ACHN (cell line): ENCODE measurements at places on chromosomes 1 and 21.

DNA sequence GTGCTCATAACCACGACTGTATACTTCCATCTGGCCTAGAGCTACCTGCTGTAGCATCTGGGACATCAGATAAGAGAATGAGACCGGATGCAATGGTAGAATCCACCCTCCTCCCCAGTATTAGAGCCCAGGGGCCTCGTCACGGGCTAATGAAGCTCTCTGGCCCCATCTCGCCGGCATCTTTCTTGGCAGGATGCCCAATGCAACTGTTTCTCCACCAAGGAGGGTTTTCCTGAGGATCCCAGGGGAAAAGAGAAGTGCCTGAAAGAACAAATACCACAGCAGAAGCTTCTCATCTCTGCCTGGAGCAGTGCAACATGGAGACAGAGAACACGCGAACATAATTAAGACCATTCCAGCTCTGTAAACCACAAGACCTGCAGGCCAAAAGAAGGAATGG is 80.0 kb downstream of the VWA5B1 start:
- no peak for DNase-seq

DNA sequence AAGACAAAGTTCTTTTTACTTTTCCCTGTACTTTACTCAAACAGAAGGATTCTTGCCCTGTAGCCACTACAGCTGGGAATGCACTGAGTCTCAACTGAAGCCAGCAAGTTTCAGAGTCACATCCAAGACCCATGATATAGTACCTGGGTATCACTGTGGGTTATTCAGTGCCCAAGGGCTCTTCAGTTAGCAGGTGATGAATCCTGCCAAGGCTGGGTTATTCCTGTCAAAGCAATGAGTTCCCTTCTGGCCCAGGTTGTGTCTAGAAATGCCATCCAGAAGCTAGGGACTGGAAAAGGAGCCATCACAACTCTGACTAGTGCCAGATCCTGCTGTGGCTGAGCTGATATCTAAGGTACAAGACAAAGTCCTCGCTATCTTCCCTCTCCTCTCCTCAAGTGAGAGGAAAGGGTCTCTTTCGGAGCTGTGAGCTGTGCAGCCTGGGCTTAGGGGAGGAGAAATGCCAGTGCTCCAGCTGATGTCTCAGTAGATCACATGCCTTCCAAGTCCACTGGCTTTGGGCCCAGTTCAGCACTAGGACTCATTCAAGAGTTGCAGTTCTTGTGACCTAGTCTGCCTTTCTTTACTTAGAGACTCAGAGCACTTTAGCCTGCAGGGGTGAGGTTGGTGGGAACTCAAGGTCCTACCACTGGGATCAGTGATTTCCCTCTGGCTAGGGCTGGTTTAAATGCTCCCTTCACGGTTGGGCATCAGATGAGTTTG is 369.4 kb downstream of the TBX15 start:
- no peak for DNase-seq

- no peak for DNase-seq
Measured at GRCh38 chr1:201634261-201634660, 95.3 kb downstream of the NAV1 start.

GRCh38 chr1:211739671-211740411 is 64.4 kb upstream of the NEK2 start:
- DNase-seq: no peak

DNA sequence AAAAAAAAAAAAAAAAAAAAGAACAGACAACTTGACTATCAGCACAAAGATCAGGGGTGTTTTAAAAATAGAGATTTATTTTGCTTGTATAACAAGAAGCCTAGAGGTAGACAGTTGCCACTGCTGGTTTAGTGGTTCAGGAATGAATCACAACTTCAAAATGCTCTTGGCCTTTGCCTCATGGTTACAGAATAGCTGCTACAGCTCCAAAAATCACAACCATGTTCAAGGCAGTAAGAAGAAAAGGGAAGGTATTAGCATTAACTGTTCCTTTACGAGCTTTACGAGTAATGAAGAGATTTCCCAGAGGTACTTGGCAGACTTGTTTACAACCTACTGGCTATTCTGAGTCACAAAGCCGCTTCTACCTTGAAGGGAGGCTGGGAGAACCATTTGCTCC is 52.5 kb upstream of the PPM1J start:
- no peak for DNase-seq

DNA sequence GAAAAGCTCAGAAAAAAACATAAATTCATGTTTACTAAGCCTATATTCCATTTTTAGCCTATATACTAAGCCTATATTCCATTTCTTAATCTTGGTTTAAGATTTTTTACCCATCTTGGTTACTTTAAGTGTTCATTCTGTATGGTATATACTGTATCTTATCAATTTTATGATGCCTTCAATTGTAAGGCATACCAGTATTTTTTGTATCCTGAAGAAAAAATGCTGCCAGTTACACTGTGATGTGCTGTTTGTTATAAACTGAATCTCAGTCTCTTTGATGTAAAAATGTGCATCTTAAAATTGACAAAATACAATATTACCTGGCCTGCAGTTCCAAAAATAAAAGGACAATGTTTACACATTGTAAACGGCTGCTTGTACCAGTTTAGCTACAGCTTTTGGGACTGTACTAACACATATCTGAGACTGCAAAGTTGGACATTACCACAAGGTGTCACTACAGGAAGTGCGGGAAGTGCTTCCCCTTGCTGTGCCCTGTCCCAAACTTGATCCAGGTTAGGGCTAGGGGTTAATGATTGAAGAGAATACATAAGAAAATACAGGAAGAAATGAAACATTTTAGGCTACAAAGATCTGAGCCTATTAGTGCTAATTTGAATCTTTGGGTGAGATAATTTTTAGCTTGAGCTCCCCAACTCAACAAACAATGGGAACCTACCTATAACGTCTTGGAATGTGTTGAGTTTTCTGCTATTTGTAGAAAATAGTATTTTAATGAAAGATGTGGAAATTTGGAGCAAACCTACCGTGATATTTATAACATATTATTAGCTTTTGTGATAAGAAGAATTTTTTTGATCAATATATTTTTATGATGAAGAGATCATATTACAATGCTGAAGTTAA is 108.9 kb downstream of the LBR start:
- peak; percentile 73 for DNase-seq

GRCh38 chr1:38293567-38293966 is 247.0 kb upstream of the POU3F1 start:
- DNase-seq: no peak

- DNase-seq: no peak
Measured at GRCh38 chr1:228884615-228885566, 149.6 kb downstream of the RHOU start.

GRCh38 chr1:211336161-211336560 is 9.5 kb downstream of the TRAF5 start:
- no peak for DNase-seq

DNA sequence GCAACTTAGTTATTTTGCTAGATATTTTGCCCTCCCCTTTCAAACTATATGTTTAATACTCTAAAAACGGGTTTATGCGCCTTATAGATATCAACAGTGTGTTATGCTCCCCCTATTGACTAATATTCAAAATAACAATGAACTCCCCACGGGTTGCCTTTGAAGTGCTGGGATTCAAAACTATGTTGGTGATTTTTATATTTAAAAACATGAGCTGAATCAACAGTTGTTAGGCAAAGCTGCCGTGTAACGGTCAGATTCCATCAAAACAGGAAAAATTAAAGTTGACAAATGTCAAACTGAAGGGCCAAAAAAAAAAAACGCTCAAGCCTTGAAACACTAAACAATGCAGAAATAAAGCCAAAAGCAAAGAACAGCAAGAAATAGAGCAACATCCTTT is 2.5 kb downstream of the TGFBR3 start:
- DNase-seq: peak; percentile 37

DNA sequence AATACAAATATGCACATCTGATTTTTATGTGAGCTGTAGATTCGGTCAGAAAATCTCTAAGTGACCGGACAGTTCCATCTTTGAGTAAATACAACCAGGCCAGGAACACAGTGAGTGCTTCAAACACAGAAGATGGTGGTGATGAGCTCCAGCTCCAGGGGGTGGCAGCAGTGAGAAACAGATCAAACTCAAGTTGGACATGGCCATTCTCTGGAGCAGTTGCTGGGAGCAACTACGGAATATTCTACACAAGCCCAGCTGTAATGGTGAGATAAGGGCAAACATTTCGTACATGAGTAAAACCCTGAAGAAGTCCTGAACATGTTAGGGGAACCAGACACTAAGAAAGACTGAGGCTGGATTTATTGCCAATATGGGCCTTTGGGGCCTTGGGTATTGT is 100.7 kb downstream of the BARHL2 start:
- DNase-seq: peak; percentile 28

DNA sequence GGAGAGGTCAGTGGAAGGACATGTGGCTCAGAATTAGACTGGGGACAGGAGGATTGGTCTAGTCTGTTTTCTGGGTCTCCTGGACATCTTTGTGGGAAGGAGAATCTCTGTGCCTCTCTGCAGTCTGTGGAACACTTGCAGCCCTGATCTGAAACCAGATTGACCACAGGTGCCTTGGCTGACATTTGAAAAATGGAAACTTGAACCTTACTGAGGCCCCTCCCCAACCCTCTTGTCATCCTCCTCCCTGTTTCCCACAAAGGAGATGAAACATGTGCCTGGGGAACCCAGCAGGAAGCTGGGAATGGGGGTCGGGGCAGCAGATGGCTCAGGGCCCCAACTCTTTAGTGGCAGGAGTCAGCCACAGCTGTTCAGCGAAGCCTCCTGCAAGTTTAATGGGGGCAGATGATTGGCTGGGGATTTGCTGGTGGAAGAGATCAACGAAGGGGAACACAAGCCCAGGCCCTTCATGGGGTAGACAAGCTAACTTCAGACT is 18.1 kb downstream of the VASH2 start:
- no peak for DNase-seq

- DNase-seq: peak; percentile 86
Measured at GRCh38 chr1:225845571-225846259, 35.8 kb downstream of the EPHX1 start.

GRCh38 chr1:44820328-44821239 is 12.3 kb downstream of the BTBD19 start:
- no peak for DNase-seq

DNA sequence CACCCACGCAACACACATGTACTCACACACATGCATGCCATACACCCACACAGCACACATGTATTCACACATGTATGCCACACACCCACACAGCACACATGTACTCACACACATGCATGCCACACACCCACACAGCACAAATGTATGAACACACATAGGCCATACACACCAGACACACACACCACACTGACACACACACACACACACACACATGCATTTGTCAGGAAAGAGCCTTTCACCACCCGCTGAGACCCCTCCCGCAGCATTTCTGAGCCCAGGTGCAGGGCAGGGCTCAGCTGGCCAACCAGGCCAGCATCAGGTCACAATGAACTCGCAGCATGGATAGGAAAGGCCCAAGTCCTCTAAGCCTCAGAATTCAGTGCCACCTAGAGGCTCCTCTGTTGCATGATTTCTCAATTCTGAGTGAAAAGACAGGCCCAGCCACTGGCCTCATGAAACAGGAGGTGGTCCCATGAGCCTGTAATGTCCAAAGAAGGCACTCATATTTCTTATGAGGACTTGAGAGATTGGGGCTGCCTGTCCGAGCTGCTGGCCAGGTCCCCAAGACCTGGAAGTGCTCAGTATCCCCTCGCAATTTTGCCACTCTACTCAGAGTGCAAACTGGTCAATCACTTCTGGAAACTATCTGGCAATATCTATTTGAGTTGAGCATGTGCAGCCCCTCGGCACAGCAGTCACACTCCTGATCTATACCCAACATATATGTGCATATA is 57.3 kb downstream of the PSMG1 start:
- DNase-seq: peak; percentile 71

DNA sequence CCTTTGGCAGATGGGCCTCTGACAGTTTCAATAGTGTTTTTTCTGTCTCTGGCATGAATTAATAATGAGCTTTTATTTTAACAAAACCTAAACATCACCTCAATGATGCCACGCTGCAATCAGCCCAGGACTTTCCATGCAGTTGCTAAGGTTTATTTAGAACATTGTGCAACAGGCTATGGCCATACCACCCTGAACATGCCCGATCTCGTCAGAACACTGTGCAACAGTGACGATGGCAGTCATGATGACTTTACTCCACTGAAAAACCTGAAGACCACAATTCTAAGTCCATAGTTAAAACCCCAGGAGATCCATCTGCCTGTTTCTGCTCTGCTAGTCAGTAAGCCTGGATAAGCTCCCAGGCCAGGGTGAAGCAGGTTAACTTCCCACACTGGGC is 310.0 kb downstream of the PBX1 start:
- DNase-seq: no peak

- DNase-seq: no peak
Measured at GRCh38 chr1:80050523-80050922, 1044.0 kb upstream of the ADGRL4 start.

- DNase-seq: no peak
Measured at GRCh38 chr1:41160498-41161110, 81.5 kb downstream of the SCMH1 start.

DNA sequence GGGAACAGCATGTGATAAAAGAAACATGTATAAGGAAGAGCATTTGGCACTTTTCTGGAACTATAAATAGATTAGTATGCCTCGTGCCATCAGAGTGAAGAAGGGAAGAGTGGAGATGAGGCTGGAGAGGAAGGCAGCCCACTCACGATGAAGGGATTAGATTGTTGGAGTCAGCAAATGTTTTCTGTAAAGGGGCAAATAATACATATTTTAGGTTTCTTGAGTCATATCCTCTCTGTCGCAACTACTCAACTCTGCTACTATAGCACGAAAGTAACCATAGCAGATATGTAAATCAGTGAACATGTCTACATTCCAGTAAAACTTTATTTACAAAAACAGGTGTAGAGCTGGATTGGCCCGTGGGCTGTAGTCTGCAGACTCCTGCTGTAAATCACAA is 147.8 kb downstream of the TENT5C start:
- DNase-seq: no peak

DNA sequence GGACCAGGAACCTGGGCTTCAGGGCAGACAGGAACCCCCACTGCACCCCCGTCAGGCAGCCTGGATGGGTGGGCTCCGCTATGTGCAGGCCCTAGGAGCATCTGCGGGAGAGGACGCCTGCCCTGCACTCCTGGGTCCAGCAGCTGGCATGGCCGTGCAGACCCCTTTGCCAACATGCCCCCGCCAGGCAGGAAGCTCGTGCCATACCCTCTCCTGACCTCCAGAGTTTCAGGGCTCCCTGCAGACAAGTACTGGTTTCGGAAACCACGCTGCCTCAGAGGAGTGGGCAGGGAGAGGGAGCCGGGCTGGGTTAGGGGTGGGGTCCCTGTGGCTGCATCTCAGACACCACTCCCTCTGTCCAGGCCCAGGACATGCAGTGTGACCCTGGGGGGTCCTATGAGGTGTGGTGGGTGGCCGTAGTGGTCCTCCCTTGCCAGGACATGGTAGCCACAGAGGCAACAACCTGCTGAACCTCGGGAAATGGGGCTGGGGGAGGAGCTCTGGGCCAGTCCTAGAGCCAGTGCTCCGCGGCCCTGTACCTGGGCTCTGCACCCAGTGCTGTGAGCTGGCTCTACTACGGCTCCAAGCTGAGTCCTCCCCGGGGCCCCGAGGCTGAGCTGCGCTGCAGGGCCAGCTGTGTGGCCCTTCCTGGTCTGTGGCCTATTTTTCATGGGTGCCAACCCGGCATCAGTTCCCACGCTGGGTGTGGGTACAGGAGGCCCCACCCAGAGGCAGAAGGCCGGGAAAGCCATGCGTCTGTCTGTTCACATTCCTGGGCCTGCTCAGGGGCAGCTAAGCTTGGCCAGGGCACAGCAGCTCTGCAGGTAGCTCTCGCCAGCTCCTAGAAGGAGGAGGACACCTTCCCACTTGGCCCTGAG is 1.4 kb downstream of the PLEKHN1 start:
- DNase-seq: no peak
